ENCODE measurements at places on chromosomes 2 and 18.

GRCh38 chr2:105249891-105250290 lies 8.3 kb downstream of the GPR45 start:
- no peak for DNase-seq

- DNase-seq: no peak
These were observed 475.6 kb upstream of the MYT1L start for GRCh38 chr2:2806711-2807110.

GRCh38 chr2:19353721-19354050 lies 4.7 kb downstream of the OSR1 start:
- DNase-seq: no peak

DNA sequence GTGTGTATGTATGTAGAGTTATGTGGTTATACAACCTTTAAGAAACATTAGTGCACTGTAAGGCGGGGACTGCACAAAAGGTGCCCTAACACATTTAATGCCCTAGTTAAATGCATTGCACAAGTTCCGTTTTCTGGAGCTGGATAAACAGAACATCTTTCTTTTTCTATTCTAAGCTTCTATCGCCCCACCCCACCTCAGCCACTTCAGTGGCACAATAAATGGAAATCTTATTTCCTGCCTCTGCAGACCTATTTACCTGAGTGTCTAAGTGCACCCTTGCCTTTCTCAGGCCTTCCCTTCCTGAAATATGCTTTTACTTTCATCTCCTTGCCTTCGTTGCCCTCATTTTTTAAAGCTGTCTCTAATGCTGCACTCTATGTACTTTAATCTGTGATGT lies 123.5 kb downstream of the TANC1 start:
- no peak for DNase-seq

- no peak for DNase-seq
These were observed 86.5 kb downstream of the ICOS start for GRCh38 chr2:204023088-204023487.

GRCh38 chr2:223925106-223925505 lies 20.0 kb downstream of the WDFY1 start:
- no peak for DNase-seq

- peak; percentile 88 for DNase-seq
These were observed 2.9 kb upstream of the NEURL3 start for GRCh38 chr2:96507957-96508520.
